ENCODE measurements at places on chromosomes 2 and 18. TPM values are rescaled to one million over a fixed set of nuclear protein-coding genes. Genes with fewer than 3 reads are reported as not detected.

The METTL4 gene
- total RNA-seq, result 10.7 TPM

The CREG2 gene
- 0.65 TPM for total RNA-seq

The TMEFF2 gene
- total RNA-seq, result under 0.01 TPM

The DNAJC5G gene
- 0.16 TPM for total RNA-seq

The SERPINB3 gene
- total RNA-seq, result not detected

The ALPG gene
- total RNA-seq, result not detected

The PTGR3 gene
- total RNA-seq, result 6.8 TPM

The ERBB4 gene
- under 0.01 TPM for total RNA-seq

The TXNDC2 gene
- total RNA-seq, result not detected

The C18orf54 gene
- total RNA-seq, result 18.3 TPM
